Left lobe of liver (tissue), 2 donors: ENCODE measurements at places on chromosomes 5 and 9.

- DNase-seq: no peak
These were observed 100.1 kb upstream of the PCA3 start for GRCh38 chr9:76664120-76664519.

GRCh38 chr9:70873506-70873905, 247.9 kb downstream of the TRPM3 start:
- DNase-seq: no peak

DNA sequence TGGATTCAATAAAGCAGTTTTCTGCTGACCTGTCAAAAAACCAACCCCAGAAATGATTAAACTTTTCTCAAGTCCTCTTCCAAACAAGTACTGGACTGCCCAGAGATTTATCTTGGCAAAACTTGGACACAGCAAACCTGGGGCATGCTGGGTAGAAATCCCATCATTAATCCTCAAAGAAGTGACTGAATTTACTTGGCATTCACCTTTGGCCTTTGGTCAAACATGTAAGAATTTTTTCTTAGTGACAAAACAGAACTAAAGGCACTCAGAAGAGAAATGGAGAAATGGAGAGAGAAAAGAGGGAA, 248.6 kb upstream of the NREP start:
- DNase-seq: no peak

- no peak for DNase-seq
These were observed 188.5 kb downstream of the PAPPA start for GRCh38 chr9:116342061-116342460.

GRCh38 chr5:127851964-127852363, 148.8 kb downstream of the CCDC192 start:
- no peak for DNase-seq

DNA sequence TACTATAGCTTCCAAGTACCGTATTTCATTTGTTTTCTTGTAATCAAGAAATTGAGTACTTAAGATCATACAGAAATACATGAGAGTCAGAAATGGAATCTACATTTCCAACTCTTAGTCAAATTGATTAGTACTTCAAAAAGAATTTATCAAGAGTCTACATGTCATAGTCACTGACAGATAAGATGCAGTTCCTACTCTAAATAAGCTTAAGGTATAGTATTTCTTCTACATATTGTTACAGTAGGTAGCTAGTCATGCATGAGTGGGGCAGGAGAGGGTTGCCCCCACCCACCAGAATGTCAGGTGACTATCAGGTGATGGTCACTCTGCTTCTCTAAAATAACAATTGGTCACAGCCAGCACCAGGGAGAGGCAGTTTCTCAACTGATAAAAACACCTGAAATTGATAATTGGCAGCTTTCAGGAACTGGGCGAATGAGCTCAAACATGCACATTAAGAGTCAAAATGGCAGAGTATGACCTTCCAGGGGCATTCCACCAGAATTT, 2.9 kb downstream of the BAAT start:
- DNase-seq: no peak

GRCh38 chr5:127235136-127235535, 55.5 kb upstream of the MEGF10 start:
- DNase-seq: no peak

GRCh38 chr5:2761921-2762488, 10.5 kb upstream of the IRX2 start:
- DNase-seq: no peak

DNA sequence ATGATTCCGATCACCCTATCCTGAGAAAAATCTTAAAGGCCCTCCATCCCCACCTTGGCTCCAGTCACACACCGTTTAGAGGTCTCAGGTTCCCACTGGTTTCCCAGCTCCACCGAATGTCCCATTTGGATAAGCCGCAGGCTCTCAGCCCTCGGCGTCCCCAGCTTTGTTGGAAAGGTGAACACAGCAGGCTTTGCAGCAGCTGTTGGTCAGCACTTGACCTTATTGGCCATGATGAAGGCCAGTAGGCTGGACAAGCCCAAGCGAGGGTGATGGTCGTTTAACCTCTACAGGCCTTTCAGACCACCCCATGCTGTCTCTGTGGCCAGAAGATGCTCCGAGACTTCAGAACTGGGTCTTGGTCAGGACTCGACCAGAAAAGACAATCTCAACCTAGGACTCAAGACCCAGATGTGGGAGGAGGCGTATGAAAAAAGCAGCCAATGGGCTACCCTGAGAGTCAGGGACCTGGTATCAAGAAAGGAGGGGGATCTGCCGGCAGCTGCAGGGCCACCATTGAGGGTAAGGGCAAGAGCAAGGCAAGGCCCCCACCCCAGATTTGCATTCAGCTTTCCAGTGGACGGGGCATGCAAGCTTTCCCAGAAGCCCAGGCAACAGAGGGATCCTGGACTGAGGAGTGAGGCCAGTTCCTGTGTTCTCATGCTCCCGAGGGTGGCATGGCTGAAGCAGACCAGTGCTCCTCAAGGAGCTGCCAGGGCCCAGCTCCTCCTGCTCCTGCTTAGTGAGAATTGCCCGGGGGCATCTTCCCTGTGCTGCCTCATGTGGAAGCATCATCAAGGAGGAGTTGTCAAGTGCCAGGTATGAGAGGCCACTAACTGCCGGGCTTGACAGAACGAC, 13.4 kb downstream of the UBE2QL1 start:
- DNase-seq: no peak

- DNase-seq: peak; percentile 38
These were observed 6.2 kb downstream of the IRF1 start for GRCh38 chr5:132484391-132484725.

DNA sequence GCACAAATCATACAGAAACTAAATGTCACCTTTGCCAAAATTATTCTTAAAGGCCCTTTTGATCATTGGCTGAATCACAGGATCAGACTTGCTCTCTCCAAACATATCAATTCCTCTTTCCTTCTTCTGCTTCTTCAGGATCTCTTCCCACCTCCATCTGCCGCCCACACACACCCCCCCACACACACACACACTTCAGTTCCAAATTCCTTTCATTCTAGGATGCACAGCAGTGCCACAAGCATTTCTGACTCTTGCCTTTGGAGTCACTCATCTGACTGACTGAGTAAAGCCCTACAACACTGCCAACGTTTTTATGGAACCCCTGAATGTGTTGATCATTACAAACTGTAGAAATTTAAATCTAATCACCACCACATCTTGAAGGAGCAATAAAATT, 22.9 kb downstream of the DNAH5 start:
- DNase-seq: no peak

DNA sequence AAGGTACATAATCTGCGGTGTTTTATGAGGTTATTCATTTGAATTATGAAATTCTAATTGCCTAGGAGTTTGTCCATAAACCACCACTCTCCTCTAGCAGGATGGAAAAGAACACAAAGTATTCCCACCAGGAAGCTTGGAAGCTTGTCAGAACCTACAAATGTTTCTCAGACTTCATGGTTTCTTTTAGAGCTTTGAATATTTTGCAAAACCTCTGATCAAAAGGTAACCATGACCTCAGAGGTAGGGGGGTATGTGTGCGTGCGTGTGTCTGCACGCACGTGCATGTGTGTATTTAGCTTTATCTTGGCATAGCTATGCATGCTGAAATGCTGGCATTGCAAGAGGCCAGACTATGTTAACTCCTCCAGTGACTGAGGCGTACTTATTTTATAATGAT, 847.0 kb downstream of the TLE1 start:
- DNase-seq: no peak

DNA sequence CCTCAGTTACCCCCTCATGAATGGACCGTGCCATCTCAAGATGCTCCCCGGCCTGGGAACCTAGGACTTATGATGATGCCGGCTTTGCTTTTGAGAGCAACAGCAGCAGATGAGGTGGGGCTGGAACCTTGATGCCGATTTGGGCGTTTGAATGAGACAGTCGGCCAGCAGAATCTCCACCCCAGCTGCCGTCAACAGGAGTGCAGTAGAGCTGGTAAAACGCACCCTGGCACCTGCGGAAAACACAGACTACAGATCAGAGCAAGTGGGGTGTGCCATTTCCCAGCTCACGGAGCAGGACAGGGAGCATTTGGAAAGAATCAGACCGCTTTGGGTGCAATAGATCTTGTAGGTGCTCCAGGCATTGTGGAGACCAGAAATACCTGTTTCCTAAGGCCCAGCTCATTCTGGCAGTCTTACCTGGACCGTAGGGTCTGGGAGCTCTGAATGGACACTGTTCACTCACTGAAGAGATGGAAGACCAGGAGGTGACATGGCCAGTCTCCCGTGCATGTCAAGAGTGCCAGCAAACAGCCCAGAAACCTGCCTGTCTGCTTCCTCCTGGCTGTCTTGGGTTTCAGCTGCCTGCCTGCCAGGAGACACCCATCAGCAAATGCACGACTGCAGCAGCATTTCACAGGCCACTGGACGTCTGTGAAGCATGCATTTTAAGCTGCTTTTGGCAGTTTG, 317.7 kb upstream of the IRX4 start:
- DNase-seq: peak; percentile 21

DNA sequence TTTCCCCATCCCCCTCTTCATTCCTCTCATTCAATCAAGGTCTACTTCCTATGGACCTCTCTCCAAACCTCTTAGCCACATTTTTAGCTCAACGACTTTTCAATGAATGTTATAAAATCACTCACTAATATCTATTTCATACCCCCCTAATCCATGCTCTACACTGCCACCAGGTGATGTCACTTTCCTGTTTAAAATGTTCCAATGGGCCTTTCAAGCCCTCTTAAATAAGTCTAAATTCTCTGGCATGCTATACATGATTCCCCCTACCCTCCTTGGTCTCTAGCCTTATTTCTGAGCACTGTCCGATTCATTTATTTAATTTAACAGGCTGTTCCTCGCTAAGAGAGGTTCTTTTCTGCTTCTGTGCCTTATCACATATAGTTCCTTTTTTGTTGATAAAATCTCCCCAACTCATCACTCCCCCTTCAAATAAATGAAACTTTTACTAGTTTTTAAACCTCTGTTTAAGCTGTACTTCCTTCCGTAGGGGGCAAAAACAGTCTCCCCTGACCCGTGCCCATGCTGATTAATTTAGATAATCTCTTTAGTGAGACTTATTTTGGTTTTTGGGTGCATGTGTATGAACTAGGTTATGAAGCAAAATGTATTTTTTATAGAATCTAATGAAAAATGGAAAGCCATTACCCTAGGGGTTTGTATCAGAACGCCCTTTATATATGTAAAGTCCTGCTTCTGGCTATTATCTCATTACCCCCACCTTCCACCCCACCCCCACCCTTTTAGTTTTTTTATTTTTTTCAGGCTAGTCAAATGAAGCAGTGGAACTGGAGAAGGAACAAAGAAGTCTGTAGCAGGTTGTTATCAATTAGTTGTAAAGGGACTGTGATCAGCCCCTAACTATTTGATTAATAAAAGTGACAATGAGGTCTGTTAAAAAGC, 9.0 kb downstream of the ABHD17B start:
- no peak for DNase-seq

DNA sequence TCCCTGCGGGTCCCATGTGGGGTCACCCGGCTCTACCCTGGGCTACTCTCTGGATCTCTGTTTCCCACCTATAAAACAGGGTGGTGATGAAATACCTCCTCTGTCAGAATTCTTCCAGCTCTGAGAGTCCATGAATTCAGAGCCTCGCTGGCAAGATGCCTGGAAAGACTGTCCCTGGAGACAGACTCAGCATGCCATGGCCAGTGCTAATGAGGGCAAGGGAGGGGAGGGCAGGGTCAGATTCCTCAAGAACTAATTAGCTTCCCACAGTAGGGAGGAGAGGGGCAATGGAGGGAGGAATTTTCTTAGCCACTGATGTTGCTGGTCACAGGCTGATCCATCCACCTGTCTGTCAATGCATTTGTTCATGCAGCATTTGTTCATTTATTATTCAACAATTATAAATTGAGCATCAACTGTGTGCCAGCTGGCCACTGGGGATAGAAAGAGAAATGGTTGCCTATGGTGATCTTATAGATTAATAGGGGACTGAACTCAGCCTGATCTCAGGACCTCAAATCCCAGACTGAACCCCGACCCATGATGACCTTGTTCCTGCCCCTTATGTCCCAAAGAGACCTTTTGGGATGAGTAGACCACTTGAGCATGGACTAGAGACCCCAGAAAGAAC, 4.7 kb downstream of the SYNPO start:
- DNase-seq: no peak

DNA sequence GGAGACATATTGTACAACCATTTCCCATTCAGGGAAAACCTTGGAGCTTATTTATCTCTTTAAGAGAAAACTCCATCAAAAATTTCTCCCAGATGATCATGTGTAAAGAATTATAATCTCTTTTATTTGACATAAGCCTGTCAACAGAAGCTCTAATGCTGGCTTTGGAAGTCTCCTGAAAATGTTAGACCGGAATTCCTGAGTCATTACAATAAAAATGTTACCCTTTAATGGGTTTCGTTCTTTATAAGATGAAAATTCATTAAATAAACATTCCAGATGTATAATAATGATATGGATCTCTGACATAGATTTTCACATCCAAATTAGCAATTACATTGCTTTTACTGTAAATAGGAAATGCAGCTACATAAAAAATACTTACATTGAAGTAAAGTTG, 1036.4 kb downstream of the EFNA5 start:
- no peak for DNase-seq

DNA sequence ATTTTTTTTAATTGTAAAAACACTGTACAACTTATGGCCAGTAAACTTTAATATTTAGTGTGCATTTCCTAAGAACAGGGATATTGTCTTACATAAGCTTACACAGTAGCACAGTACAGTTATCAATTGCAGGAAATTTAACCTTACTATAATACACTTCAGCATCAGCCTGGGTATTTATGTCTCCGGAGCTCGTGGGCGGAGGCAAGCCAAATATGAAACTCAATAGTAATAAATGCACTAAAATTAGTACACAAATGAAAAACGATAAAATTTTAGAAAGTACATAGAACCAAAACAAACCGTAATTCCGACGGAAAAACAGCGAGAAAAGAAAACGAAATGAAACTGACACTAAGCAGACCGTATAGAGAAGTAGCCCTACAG, 91.2 kb downstream of the ANXA2R start:
- no peak for DNase-seq

- DNase-seq: peak; percentile 44
These were observed 69.2 kb downstream of the ANGPTL2 start for GRCh38 chr9:127053057-127053821.

DNA sequence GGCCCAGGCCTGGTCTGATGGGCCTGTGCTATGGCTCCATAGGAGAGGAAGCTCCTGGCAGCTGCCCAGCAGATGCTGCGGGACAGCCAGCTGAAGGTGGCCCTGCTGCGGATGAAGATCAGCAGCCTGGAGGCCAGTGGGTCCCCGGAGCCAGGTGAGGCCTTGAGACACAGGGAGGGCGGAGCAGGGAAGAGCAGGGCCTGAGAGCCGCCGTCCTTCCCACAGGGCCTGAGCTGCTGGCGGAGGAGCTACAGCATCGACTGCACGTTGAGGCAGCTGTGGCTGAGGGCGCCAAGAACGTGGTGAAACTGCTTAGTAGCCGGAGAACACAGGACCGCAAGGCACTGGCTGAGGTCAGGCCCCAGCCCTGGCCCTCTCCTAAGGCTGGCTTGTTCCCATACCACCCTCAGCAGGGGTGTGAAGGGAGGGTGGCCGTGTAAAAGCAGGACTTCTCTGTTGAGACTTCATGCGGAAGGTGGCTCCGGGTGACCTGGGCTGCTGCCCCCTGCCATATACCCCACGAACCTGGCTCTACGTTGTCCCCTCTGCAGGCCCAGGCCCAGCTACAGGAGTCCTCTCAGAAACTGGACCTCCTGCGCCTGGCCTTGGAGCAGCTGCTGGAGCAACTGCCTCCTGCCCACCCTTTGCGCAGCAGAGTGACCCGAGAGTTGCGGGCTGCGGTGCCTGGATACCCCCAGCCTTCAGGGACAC, 4.5 kb downstream of the PKN3 start:
- DNase-seq: no peak

- no peak for DNase-seq
These were observed 83.0 kb downstream of the ZNF462 start for GRCh38 chr9:106945727-106946660.

- no peak for DNase-seq
These were observed 566.8 kb upstream of the DMAC1 start for GRCh38 chr9:8366161-8366926.
